Activated CD8-positive, alpha-beta memory T cell treated with anti-CD3 and anti-CD28 coated beads, Interleukin-2, amount 10 ng/mL, durations not matched to agents 7 days and 5 days (primary cell): ENCODE measurements at places on chromosomes 11 and 22. TPM values are rescaled to one million over a fixed set of nuclear protein-coding genes. Genes with fewer than 3 reads are reported as not detected.

The MS4A12 gene
- not detected for total RNA-seq

DNA sequence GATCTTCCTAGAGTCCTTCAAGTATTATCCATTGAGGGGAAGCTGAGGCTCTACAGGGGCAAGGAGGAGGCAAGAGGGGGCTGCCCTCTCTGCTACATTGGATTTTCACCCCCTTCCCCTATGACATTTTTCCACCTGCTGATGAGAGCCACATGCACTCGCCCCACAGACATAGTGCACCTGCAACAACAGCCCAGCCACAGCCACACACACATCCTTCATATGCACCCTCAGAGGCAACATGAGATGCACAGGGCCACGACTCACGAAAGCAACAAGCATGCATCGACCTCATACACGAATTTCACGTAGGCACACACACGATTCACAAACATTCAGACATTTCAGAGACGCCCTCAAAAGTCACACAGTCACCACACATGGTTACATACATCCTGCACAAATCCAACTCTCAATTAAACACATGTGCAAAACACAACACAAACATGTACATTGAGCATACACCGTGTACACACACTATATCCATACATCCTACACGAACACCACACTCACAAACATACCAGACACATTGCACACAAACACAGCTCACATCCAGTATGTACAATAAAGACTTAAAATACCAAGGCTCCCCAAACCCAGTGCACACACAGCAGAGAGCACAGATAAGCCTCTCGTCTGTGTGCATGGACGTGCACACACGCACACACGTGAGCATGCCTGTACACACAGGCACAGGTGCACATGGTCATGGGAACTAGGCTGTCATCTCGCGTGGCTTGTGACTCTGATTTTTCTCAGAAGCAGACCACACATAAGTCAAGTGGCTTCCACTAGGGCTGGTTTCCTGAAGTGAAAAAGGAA is 6.3 kb upstream of the LRRC32 start:
- H3K4me3 ChIP-seq: no peak overlapping the region
- peaks cover 34% of the 10 kb centered on the region for H3K4me1 ChIP-seq
- H3K27ac ChIP-seq: no peak overlapping the region
- H3K27me3 ChIP-seq: peaks cover 7% of the 10 kb centered on the region
- no peak for DNase-seq

GRCh38 chr11:130646881-130647280 is 198.4 kb downstream of the ADAMTS15 start:
- peaks cover 4% of the 10 kb centered on the region for H3K27me3 ChIP-seq
- no peak overlapping the region for H3K4me3 ChIP-seq
- H3K27ac ChIP-seq: no peak overlapping the region

GRCh38 chr11:104366321-104366734 is 202.4 kb upstream of the PDGFD start:
- H3K4me3 ChIP-seq: no peak overlapping the region
- no peaks in the 10 kb centered on the region for H3K4me1 ChIP-seq
- no peak overlapping the region for H3K27ac ChIP-seq

DNA sequence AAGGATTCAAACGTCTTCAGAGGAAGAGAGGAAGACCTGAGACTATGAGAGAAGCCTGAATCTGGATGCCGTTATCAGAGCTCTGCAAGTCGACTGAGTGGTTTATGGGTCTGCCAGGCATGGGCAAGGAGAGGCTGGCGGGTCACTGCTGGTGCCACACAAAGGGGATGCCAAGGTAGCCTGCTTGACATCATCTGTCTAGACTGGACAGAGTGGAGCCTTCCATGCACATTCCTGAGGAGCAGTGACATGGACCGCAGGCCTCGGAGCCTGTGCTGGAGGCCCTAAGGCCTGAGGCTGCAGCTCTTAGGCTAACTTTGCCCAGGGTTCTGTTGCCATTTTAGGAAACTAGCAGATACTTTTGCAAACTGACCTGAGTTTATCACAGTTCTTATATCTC is 127.4 kb downstream of the WT1 start:
- peaks cover 16% of the 10 kb centered on the region for H3K27me3 ChIP-seq
- no peaks in the 10 kb centered on the region for H3K4me1 ChIP-seq
- no peak overlapping the region for H3K4me3 ChIP-seq
- H3K27ac ChIP-seq: no peak overlapping the region
- no peak for DNase-seq

The LDHAL6A gene
- total RNA-seq: not detected

GRCh38 chr11:115616971-115617370 is 112.8 kb upstream of the CADM1 start:
- no peaks in the 10 kb centered on the region for H3K27me3 ChIP-seq
- DNase-seq: no peak
- H3K4me3 ChIP-seq: no peak overlapping the region
- no peaks in the 10 kb centered on the region for H3K4me1 ChIP-seq
- no peaks in the 10 kb centered on the region for H3K36me3 ChIP-seq

GRCh38 chr11:63813563-63814382 is 517 bp downstream of the SPINDOC start:
- H3K27ac ChIP-seq: peak overlapping the region; percentile 71
- no peaks in the 10 kb centered on the region for H3K27me3 ChIP-seq
- H3K4me3 ChIP-seq: peak overlapping the region; percentile 79
- peak; percentile 71 for DNase-seq
- H3K4me1 ChIP-seq: peaks cover 34% of the 10 kb centered on the region
- peaks cover 29% of the 10 kb centered on the region for H3K36me3 ChIP-seq

The PATE4 gene
- total RNA-seq: not detected
